ENCODE measurements at places on chromosomes 12 and 14.

- DNase-seq: no peak
These were observed 1.1 kb upstream of the ITGA7 start for GRCh38 chr12:55708695-55709233.

DNA sequence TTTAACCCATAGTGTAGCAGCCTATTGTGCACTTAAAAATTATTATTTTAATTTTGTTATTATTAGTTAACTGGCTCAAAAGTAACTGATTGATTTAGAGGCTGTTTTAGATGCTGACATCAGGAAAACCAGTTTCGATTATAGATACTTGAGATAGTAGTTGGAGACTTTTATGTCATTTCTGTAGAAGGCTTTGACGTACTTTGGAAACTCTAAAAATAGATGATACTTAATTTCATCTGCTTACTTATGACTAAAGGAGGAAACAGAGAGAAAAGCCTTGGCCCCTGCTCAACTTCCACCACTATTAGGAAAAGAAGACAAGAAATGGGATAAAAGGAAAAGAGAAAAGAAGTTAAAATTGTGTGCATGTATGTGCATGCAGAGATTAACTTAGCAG, 219.3 kb upstream of the HMGA2 start:
- no peak for DNase-seq

DNA sequence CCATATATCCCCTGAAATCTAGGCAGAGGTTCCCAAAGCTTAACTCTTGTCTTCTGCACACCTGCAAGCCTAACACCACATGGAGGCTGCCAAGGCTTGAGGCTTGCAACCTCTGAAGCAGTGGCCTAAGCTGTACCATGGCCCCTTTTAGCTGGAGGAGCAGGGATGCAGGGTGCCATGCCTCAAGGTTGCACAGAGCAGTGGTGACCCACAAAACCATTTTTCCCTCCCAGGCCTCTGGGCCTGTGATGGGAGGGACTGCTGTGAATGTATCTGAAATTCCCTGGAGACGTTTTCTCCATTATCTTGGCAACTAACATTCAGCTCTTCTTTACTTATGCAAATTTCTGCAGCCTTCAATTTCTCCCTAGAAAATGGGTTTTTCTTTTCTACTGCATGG, 210.0 kb upstream of the KITLG start:
- no peak for DNase-seq

DNA sequence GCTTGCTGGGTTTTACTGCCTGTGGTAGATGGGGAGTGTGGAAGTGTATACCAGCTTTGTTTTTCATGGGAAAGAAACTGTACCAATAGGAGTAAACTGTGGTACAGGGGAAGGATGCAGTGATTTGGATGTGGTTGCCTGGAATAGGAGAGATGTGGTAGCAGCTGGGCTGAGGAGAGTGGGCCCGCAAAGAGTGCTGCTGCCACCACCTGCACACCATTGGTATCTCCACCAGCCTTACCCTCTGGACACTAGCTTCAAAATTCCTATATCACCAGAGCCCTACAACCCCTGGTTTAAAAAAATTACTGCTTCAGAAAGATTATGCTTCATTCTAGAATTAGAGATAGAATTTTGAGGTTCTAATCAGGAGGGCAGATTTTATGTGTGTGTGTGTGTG, 53.6 kb downstream of the AKAP6 start:
- no peak for DNase-seq

- no peak for DNase-seq
These were observed 44.0 kb upstream of the SINHCAF start for GRCh38 chr12:31369712-31370521.

- DNase-seq: peak; percentile 12
These were observed 40.9 kb downstream of the PELI2 start for GRCh38 chr14:56159066-56159465.

GRCh38 chr12:4829793-4830162, 79.9 kb upstream of the KCNA1 start:
- no peak for DNase-seq

- DNase-seq: peak; percentile 74
These were observed 5.8 kb upstream of the SLC48A1 start for GRCh38 chr12:47767216-47767724.

Data from activated CD4-positive, alpha-beta T cell treated with anti-CD3 and anti-CD28 coated beads, Interleukin-2, Interleukin-4, amounts not matched to agents 100 ng/mL and 50 ng/mL, durations not matched to agents 16 hours and 8 hours (primary cell).